SHP77 treated with DMSO at 0.1 percent for 48 hours (cell line): ENCODE measurements at places on chromosomes 2 and 18.

- DNase-seq = no peak
Measured at GRCh38 chr2:84701880-84702279, 179.0 kb downstream of the TRABD2A start.

DNA sequence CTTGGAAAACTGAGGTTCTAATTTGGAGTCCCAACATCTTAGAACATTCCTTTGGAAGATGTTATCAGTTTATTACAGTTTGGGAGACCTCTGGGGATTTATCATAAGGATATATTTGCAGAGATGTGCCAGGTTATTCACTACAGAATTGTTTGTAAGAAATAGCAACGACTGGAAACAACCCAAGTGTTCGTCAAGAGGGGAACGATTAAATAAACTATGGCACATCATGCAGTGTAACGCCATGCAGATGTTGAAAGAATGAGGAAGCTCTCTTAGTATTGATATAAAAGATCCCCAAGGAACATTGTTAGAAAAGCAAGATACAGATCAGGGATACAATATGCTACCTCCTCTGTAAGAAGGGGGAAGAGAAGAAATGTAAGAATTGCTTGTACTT, 210.6 kb downstream of the TMEM247 start:
- DNase-seq = no peak

GRCh38 chr2:9330612-9331270, 92.6 kb downstream of the ITGB1BP1 start:
- no peak for DNase-seq

- DNase-seq = no peak
Measured at GRCh38 chr18:79798999-79799370, 1.2 kb downstream of the KCNG2 start.

DNA sequence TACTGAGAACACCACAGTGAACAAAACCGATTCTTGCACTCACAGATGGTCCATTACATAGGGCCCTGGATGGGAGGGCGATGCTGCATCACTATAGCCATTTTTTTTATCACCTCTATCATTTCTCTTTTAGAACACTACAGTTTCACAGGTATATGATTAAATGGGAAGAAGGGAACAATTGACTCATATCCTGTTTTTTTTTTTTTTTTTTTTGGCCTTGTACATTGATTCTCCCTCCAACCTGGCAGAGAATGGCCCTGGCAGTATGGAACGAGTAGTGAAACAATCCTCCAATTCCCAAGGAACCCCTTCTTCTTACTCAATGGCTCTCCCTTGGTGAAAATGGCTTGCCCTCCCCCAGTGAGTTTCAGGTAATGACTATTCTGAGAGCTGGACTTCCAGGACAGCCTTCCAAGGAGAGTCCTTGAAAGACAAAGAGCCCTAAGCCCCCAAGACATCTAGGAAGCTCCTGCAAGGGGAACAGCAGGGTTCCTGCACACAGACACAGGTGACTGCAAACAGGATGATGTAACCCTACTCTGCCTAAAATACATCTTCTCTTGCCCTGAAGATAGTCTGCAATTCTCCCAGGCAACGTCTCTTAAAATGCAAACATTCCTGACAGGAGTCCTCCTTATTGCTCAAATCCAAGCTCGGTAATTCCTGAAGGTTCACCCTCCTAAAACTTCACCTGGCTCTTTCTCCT, 405.4 kb downstream of the SETBP1 start:
- DNase-seq = no peak
